ENCODE measurements at places on chromosomes 2 and 18.

GRCh38 chr2:184004948-184005672 lies 593.2 kb upstream of the ZNF804A start:
- DNase-seq, result no peak

GRCh38 chr2:216436383-216436782 lies 24.1 kb downstream of the SMARCAL1 start:
- DNase-seq, result no peak

GRCh38 chr18:55844382-55844781 lies 256.4 kb upstream of the TCF4 start:
- no peak for DNase-seq

DNA sequence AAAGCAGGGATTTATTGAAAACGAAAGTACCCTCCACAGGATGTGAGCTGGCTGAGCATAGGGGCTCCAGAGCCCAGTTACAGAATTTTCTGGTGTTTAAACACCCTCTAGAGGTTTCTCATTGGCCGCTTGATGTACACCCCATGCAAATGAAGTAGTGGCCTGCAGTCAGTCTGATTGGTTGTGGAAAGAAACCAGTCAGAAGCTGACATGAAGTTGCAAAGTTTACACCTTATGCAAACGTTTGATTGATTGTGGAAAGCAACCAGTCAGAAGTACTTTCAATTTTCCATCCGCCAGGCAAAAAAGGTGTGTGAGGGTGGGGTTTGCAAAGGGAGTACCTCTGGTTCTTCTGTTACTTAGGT lies 62.3 kb downstream of the VWA3B start:
- peak; percentile 44 for DNase-seq

- DNase-seq, result no peak
Observed at GRCh38 chr2:23286758-23287704, 97.9 kb upstream of the KLHL29 start.

- DNase-seq, result no peak
Observed at GRCh38 chr2:128406736-128407554, 88.3 kb upstream of the HS6ST1 start.

GRCh38 chr2:64975232-64975821 lies 13.9 kb upstream of the SLC1A4 start:
- no peak for DNase-seq

GRCh38 chr2:38626326-38627035 lies 23.8 kb upstream of the HNRNPLL start:
- peak; percentile 75 for DNase-seq

DNA sequence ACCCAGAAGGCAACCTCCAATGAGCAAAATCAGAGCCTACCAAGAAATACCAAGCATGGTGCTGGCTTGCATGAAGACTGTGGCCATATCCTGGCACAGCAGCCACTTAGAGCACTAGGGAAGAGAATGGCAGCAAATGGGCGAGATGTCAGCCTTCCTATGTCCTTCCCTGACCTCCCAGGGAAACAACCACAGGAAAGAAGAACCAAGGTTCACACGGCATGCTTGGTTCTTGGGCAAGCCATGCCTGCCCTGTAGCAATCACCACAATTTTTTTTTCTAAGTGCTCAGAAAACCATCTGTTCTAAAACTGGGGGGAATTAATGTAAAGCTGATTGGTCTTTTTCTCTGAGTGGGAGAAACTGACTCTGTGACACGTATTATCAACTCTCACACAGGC lies 27.8 kb downstream of the GALNT14 start:
- DNase-seq, result no peak

DNA sequence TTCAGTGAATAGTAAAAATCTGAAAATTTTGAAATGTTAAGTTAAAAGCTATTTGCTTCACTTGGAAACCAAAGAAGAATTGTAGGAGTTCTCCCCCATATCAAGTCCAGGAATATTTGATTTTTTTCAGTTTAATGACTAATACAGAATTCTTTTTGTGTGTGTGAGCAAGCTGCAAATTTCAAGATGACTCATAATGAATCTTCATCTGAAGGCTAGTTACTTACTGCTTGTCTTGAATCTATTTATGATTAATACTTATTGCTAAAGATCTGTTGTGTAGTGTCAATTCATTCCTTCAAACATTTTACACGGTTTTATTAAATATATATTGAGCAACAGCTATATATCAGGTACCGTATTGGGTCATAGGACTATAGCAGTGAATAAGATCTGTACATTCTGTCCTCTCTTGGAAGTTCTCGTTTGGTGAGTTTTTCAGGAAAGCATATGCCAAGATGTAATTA lies 47.8 kb upstream of the CAVIN2 start:
- no peak for DNase-seq

DNA sequence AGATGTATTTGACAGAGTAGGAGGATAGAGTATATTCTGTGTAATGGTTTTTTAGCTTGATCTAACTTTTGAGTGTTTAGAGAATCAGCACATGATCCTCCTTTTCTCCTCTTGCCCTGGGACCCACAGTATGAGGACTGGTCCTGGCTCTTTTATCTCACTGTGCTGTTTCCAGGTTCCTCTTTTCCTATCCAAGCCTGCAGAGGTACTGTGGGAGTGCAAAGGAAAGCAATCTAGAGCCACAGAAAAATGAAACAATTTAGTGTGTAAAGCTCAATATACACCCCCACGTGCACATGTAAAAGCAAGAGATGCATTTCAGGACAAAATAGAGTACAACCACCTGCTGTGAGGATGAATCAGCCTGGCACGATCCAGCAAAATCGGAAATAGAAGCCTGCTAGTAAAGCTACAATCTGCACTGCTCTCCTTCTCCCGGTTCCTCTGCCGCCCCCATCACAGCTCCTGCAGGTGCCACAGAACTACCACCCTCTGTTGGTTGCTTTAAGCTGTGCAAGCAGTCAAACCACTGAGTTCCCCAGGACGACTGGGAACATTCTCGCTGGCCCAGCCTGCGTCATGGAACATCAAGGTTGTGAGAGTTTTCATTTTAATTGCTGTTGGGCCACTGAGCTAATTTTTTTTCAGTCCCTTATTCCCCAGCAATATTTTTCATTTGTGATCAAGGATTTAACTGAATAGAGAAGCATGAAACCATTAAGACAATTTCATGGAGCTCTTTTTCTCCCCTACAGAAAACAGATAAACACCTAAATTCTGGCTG lies 47.8 kb upstream of the MAPRE3 start:
- peak; percentile 21 for DNase-seq

GRCh38 chr2:236572482-236572881 lies 2.9 kb downstream of the ACKR3 start:
- DNase-seq, result no peak

GRCh38 chr18:39959839-39960238 lies 1995.2 kb upstream of the PIK3C3 start:
- DNase-seq, result no peak

DNA sequence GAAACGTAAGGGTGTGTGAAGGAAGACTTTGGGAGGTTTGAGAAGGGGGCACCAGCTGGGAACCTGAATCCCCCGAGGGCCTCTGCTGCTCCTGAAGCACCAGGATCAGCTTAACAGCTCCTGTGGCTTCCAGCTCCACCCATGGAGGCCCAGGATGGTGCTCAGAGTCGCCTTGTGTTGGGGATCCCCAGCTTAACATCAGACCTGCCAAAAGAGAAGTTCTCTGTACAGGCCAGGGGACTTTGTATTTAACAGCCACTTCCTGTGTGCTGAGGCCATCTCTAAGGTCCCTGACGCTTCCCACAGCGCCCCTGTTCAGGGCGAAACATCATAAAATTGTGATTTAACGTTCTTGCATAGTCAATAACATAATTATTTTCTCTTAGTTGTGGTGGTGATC lies 77.5 kb downstream of the NCK2 start:
- peak; percentile 46 for DNase-seq

- no peak for DNase-seq
Observed at GRCh38 chr2:51899643-51900042, 867.7 kb upstream of the NRXN1 start.

GRCh38 chr2:59019566-59020159 lies 778.5 kb upstream of the FANCL start:
- DNase-seq, result no peak

DNA sequence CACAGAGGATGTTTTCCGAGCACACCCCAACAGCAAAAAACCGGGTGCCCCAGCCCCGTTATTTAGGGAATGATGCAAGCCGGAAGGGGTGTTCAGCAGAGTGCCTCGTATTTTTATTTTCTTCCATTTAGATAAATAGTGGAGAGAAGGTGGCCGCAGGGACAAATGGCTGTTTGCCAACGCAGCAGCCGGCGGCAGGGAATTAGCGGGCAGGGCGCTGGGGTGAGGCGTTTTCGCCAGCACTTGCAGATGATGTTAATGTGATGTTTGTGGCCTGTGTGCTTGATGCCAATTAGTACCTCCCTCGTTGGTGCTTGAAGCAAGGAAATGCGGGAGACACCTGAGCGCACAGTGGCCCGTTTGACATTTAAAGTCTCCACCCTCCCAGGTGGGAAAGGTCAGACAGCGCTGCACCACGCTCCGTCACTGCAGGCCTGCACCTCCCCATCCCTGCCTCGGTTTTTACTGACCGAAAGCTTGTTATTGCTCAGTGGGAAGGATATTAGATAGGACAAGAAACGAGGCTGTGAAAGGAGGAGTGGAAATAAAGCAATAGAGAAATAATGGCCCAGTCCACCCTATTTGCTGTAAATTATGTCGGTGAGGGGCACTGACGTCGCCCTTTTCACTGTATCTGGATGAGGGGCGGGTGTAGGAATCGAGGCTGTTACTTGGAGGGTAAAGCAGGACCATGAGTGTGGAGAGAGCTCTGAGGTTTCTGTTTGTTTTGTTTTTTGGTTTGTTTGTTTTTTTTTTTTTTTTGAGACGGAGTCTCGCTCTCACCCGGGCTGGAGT lies 39.1 kb downstream of the NFATC1 start:
- no peak for DNase-seq

DNA sequence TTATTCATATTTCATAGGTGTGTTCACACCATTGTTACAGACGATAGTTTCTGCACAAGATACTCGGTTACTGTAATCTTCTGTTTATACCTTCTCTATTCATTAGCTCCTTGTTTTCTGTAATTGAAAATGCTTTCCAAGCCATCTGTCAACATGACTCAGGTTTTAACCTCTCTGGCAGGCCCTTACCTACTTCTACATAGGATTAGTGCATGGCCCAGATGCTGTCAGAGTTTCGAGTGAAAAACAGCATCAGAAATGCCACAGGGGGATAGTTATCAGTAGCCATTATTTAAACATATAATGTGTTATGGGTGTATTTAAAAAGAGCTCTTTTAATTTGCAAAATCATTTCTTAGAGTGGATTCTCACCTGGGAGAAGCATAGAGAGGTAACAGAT lies 596.4 kb downstream of the FBXO15 start:
- DNase-seq, result no peak

DNA sequence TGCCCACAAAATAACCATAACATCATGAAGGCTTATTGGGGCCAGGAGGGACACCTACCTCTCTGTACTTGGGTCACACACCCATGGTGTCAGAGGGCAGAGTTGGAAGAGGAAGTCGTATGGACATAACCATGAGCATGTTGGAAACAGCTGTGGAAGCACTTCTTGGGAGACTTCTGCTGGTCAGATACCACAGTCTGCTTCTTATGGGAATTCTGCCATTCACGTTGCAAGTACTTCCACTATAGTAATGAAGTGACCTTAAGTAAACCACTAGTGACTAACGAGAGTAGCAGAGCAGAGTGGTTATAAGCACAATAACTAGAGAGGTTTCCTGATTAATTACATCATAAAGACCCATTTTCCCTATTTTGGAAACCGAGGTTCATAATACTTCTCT lies 61.1 kb upstream of the TFPI start:
- no peak for DNase-seq

GRCh38 chr2:99881901-99882591 lies 260.3 kb downstream of the AFF3 start:
- DNase-seq, result no peak

GRCh38 chr2:127314193-127314988 lies 20.4 kb upstream of the ERCC3 start:
- DNase-seq, result no peak

DNA sequence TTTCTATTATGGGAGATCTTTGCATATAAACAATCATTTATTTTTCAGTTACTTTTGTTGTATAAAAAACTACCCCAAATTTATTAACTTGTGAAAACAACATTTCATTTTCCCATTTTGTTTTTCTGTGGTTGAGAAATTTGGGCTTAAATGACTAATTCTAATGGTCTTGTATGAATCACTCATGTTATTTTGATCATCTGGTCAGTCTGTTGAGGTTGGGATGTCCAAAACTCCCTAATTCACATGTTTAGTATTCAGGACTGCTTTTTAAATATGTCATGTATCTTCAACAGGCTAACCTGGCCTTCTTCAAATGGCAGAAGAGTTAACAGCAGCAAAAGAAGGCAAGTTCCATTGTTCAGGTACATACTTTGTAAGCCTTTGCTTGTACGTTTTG lies 788.1 kb downstream of the TRIB2 start:
- no peak for DNase-seq

GRCh38 chr2:72183016-72183415 lies 35.4 kb upstream of the CYP26B1 start:
- no peak for DNase-seq

DNA sequence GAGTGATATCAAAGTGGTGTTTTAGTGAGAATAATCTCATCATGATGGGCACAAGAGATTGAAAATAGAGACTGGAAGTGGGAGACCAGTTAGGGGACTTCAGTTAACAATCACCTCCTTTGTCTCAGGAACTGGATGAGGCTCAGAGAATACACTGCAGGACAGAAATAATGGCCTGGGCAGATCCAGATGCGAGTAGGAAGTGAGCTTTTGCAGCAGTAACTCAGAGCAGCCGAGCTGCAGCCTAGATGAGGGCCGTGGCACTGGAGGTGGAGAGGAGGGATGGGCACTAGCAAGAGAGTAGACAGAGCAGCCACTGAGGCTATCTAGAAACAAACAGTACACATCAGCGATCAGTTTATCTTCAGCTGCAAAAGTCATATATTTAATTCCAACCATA lies 48.6 kb downstream of the CYB5A start:
- no peak for DNase-seq

- DNase-seq, result no peak
Observed at GRCh38 chr2:170822290-170823087, 5.8 kb downstream of the GAD1 start.

GRCh38 chr2:128525653-128526052 lies 207.0 kb upstream of the HS6ST1 start:
- no peak for DNase-seq

DNA sequence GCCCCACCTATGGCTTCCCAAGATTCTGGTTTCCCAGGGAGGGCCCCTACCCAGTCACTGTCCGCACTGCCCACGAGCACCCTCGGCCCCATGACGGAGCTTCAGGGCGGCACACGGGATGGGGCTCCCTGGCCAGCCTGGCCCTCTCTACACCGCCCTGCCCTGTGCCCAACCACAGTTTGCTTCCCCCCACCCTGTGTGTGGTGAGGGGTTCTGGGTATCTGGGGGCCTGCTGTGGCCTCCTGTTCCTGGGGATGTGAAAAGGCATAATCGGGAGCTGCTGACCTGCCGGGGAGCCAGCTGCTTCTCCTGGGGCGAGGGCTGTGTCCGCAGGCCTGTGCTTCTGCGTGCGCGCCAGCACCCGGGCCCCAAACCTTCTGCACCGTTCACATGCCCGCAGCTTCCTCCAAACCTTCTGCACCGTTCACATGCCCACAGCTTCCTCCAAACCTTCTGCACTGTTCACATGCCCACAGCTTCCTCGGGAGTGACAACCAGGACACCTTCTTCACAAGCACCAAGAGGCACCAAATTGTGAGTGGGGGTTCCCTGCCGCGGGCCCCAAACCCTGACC lies 12.4 kb downstream of the ANO7 start:
- DNase-seq, result no peak
